ENCODE measurements at places on chromosomes 7 and 10. TPM values are rescaled to one million over a fixed set of nuclear protein-coding genes. Genes with fewer than 3 reads are reported as not detected.

Gene TSPAN14
- 60.0 TPM for polyA plus RNA-seq

Gene CCL26
- polyA plus RNA-seq, result 3.1 TPM

Gene ADRA2A
- polyA plus RNA-seq, result 0.80 TPM

Gene RARRES2
- polyA plus RNA-seq, result 21.9 TPM

Gene GET4
- polyA plus RNA-seq, result 84.7 TPM

Gene PTPN20
- polyA plus RNA-seq, result 0.78 TPM

Gene TRPV5
- polyA plus RNA-seq, result 0.02 TPM

Gene NUTM2E
- polyA plus RNA-seq, result 2.5 TPM

Gene CNPY1
- polyA plus RNA-seq, result 0.05 TPM

Gene FEZF1
- 0.07 TPM for polyA plus RNA-seq

Gene TUBB8
- 0.75 TPM for polyA plus RNA-seq

Gene ZPBP
- polyA plus RNA-seq, result 0.05 TPM

Gene TFEC
- 5.8 TPM for polyA plus RNA-seq

Gene PHYHIPL
- polyA plus RNA-seq, result 1.9 TPM

Gene NXPH1
- polyA plus RNA-seq, result 0.07 TPM

Gene BAZ1B
- polyA plus RNA-seq, result 18.7 TPM

Gene GRM3
- 0.07 TPM for polyA plus RNA-seq

Gene CUZD1
- polyA plus RNA-seq, result 3.1 TPM

Gene FAM241B
- 8.3 TPM for polyA plus RNA-seq

Gene KCNH2
- polyA plus RNA-seq, result 1.5 TPM

Gene OR2F1
- polyA plus RNA-seq, result not detected

Gene GPR26
- polyA plus RNA-seq, result 0.02 TPM
